ENCODE measurements at places on chromosomes 3 and 15.

GRCh38 chr15:55998478-55998877, 5.1 kb upstream of the NEDD4 start:
- no peak for DNase-seq

DNA sequence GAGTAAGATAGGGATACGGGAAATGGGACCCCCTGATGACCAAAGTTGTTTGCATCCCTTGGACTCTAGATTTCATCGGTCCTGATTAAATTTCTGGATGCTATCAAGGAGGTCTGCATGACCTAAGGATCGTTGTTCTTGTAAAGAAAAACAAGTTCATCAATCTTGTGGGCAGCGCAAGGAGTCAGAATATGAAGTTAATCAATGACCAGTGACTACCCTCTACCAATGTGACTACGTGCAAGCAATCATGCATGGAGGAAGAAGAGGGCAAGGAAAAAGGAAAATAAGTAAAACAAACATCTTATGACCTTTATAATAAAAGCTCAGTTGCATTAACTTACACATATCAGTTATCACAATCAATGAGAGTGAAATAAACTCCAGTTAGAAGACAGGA, 139.7 kb downstream of the RTP4 start:
- peak; percentile 89 for DNase-seq

DNA sequence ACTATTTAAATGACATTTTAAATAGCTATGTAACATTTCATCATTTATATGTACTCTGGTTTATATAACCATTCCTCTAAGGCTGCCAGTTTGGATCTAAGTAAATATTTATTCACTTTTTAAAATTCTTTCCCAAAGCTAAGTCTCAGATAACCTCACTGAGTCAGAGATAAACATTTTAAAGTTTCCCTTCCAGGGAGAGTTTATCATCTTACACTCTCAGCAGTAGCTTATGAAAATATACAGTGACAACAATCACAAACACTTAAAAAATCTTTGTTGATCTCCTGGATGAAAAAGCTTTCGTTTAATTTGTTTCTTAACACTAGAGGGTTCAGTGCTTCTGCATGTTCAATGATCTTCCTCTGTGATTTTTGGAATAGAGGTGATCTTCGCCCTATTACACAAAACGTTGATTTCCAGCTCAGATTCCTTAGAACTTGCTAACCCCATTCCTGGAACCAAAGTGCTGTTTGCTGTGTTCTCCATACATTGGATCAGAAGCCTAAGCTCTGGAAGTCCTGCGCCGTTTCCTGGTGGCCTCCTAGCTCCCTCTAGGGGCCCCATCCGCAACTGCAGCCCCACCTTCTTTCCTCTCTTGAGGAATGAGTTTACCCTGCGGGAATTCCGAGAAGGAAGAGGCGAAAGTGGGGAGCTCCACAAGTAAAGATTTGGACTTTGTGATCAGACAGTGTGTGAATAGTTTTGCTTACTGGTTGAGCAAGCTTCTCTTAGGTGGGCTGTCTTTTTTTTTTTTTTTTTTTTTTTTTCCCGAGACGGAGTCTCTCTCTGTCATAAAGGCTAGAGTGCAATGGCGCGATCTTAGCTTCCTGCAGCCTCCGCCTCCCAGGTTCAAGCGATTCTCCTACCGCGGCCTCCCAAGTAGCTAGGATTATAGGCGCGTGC, 29.3 kb upstream of the SACM1L start:
- DNase-seq, result no peak

DNA sequence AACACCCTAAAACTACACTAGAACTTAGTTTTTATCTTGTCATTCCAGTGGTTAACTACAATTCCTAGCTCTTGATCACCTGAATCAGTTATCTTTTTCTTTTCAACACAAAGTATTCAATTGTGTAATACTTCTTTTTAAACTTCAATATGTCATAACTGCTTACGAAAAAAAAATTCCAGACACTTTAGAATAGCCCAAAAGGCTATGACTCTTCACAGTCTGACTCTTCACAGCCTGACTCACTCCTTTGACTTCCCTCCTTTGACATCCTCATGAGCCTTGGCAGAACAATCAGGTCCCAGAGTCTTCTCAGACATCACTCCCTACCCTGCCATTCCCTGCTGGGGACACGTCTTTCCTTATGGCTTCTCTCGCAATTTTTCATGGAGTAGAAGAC, 727.1 kb downstream of the ROBO1 start:
- DNase-seq, result peak; percentile 70

GRCh38 chr3:138578141-138578540, 15.9 kb downstream of the CEP70 start:
- DNase-seq, result no peak

- no peak for DNase-seq
Observed at GRCh38 chr3:49903451-49904424, at the start of gene MST1R. Gene MST1R, minus strand, starts transcription at chr3:49903873. Its CDS starts 264 bp downstream, at chr3:49903609.

GRCh38 chr3:90010341-90010740, 902.9 kb downstream of the EPHA3 start:
- DNase-seq, result no peak

DNA sequence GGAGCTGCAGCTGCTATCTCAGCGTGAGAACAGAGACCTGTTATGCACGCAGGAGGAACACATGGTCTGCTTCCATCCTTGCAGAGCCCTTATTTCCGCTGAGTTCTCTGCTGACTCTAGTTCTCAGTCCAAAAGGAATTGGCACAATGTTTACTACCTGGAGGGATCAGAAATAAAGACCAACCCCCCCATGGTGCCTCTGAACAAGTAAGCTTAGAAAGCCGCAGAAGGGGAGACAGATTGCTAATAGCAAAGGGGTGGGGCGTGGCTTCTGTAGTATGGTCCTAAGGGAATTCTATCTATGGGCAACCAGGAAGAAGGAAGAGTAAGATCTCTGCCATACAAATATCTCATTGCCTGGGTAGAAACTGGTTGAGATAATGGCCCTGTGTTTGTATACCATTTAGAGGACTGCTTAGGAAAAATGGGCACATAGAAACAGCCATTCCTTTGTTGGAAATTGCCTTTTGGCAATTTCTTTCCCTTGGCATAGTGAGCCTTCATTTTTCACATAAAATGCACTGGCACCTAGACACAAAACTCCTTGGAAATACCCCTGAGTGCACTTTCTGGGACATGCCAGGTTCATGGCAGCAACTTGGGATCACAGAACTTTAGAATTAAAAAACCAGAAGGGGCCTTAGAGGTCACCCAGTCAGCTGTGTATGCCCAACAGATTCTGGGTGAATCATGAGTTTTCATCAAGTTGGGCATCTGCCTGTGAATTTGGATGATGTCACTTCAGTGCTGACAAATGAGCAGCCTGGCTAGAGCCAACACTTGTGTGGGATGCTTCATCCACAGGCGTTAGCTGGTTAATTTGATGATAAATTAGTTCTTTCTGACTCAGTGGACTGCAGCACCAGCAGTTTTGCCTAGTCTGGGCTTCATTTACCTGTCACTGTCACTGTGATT, 57.4 kb upstream of the STXBP5L start:
- no peak for DNase-seq

DNA sequence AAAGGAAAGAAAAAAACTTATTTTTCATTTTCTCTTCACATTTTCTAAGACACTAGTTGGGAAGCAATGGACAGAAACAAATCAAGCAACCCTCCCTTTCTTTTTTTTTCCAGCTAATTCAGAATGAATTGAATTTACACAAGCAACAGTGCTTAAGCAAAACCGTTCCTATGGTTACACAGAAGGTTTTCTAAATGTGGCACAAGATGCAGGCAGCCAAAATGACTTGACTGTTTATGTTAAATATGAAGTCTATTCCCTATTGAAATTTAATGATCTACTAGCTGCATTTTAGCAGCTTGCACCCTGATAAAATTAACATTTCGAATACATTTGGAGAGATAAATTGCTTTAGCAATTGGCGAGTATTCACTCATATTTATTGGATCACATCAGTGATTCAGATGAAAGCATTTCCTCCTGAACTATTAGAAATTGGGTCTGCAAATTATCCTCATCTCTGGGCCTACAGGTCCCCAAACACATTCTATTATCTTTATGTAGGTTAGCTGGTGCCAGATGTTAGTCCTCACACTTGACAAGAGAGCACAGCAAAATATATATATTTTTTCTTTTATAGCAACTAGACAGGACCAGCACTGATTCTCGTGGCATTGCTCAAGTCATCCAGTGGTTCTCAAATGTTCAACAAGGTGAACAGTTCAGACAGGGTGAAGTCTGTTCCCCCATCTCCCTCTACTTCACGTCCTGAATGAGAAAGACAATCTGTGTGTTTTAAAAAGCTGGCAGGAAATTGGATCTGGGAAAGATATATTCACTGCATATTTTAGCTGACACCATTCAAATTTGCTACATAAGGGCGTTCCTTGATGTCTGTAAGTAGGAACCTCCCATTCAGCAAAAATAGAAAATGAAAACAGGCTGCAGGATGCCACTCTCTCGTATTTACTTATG, 463.6 kb upstream of the KCNMB2 start:
- DNase-seq, result no peak

DNA sequence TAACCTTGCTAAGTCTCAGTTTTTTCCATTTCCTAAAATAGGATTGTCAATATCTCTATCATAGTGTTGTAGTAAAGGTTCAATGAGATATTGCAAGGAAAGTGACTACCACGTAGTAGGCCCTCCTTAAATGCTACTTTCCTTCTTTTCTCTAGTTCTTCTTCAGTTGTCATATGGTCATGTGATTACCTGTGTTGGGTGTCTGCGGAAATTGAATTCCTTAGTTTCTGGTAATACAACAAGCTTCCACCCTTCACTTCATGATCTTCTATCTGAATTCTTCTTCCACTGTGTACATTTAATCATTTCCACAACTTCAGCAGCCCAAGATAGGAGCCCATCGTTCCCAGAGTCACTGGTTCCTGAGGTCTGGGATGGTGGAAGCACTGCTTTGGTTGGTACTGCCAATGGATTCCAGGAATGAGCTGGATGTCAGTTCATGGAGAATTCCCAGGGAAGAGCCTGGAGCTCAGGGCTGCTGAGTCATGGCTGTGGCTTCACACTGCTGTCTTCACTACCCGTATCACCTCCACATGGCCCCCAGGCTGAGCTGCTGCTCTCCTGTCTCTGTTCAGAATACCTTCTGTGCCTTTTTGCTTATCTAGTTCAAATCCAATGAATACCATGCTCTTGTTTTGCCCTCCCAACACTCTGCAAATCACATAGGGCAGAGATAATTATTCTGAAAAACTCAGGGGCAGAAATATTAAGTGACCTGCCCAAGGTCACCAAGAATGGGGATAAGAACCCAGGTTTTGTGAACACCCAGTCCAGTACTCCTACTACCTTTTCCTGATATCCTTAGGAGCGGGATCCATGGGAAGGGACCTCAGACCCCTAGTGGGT, 98.6 kb downstream of the RPL39L start:
- DNase-seq, result peak; percentile 13

GRCh38 chr3:54969652-54970051, 41.8 kb upstream of the LRTM1 start:
- no peak for DNase-seq

DNA sequence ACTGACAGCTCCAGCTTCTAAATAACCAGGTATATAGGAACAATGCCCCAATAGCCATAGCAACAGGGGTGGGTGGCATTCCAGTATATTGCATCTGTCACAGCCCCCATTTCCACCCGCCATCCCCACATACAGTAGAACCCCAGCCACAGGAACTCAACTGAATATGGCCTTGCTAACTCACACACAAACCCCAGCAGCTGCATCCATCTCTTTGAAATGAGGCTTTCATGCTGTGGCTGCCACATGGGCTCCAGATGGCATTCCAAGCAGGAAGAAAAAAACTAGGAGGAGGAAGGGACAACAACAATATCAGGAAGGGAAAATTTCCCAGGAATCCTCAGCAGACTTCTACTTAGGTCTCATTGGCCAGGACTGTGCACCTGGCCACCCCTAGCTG, 54.6 kb downstream of the CCR3 start:
- DNase-seq, result no peak

Data from kidney glomerular epithelial cell (primary cell).